ENCODE measurements at places on chromosomes 1 and 21. TPM values are rescaled to one million over a fixed set of nuclear protein-coding genes. Genes with fewer than 3 reads are reported as not detected.

- no peaks in the 10 kb centered on the region for H3K4me1 ChIP-seq
- no peaks in the 10 kb centered on the region for H3K36me3 ChIP-seq
- no peak overlapping the region for H3K4me3 ChIP-seq
- no peaks in the 10 kb centered on the region for H3K27me3 ChIP-seq
Observed at GRCh38 chr1:67468066-67468718, 38.0 kb upstream of the SERBP1 start.

GRCh38 chr1:90613371-90613770 lies 103.7 kb downstream of the BARHL2 start:
- H3K4me1 ChIP-seq, result no peaks in the 10 kb centered on the region
- no peak overlapping the region for H3K27ac ChIP-seq

- no peak overlapping the region for H3K27ac ChIP-seq
- peaks cover 12% of the 10 kb centered on the region for H3K4me1 ChIP-seq
- no peaks in the 10 kb centered on the region for H3K36me3 ChIP-seq
Observed at GRCh38 chr1:3858231-3858981, 1.1 kb downstream of the DFFB start.

DNA sequence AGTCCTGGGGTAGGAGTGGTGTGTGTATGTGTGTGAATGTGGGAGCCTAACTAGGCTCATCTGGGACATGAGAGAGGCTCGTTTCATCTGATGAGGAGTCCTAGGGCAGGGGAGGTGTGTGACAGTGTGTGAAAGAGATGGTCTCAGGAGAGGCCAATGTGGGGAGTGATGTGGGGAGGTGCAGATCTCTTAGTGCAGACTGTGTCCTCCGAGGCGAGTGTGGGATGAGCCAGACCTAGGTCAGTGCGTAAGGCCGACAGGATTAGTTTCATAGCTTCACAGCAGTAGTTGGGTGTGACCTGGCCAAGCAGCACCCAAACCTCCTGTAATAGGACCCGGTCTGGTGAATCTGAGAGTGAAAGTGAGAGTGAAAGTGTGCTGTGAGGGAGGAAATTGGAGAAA lies 94.7 kb downstream of the LIPI start:
- H3K36me3 ChIP-seq, result no peaks in the 10 kb centered on the region
- DNase-seq, result no peak
- no peaks in the 10 kb centered on the region for H3K27me3 ChIP-seq
- H3K4me1 ChIP-seq, result no peaks in the 10 kb centered on the region
- no peak overlapping the region for H3K27ac ChIP-seq
- no peak overlapping the region for H3K4me3 ChIP-seq

- H3K27me3 ChIP-seq, result no peaks in the 10 kb centered on the region
- no peaks in the 10 kb centered on the region for H3K36me3 ChIP-seq
- H3K4me3 ChIP-seq, result no peak overlapping the region
- H3K4me1 ChIP-seq, result no peaks in the 10 kb centered on the region
- peak; percentile 16 for DNase-seq
Observed at GRCh38 chr1:17186216-17186909, 18.6 kb upstream of the PADI1 start.

GRCh38 chr1:8354038-8354437 lies 36.1 kb downstream of the SLC45A1 start:
- peaks cover 12% of the 10 kb centered on the region for H3K4me1 ChIP-seq
- H3K27me3 ChIP-seq, result no peaks in the 10 kb centered on the region
- DNase-seq, result no peak
- H3K36me3 ChIP-seq, result peaks cover 54% of the 10 kb centered on the region

DNA sequence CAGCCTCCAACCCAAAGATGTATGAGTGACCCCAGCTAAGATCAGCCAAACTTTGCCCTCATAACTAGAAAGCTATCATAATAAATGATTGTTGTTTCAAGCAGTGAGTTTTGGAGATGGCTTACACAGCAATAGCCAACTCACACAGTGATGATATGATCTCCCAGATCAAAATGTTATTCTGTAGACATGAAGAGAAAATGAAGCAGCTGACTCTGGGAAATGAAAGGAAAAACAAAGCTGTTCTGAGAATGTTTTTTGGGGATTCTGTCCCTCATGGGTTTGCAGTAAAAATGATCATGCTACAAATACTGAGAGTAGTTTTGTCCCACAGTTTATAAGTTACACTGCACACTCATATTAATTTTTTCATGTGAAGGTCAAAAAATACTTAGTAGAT lies 617.8 kb downstream of the MRPL39 start:
- no peak for DNase-seq
- no peak overlapping the region for H3K27ac ChIP-seq
- H3K27me3 ChIP-seq, result no peaks in the 10 kb centered on the region
- no peaks in the 10 kb centered on the region for H3K36me3 ChIP-seq

DNA sequence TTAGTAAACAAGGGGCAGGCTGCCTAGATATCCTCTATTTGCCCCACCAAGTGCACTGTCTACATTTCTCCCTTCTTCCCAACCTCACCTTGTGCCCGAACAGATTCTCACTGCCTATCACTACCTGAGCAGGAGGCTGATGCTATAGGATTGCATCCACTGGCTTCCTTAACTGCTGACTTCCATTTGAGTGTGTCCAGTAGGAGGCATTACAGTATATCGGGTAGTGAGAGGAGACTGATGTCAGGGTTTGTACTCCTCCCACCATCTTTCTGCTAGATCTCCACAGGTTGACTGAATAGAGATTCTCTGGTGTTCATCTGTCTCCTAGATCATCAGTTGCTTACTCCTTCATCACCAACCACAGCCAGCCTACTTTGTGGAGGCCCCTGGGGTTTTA lies 796.3 kb downstream of the LRRIQ3 start:
- H3K27me3 ChIP-seq, result no peaks in the 10 kb centered on the region
- no peak for DNase-seq
- H3K4me3 ChIP-seq, result no peak overlapping the region

DNA sequence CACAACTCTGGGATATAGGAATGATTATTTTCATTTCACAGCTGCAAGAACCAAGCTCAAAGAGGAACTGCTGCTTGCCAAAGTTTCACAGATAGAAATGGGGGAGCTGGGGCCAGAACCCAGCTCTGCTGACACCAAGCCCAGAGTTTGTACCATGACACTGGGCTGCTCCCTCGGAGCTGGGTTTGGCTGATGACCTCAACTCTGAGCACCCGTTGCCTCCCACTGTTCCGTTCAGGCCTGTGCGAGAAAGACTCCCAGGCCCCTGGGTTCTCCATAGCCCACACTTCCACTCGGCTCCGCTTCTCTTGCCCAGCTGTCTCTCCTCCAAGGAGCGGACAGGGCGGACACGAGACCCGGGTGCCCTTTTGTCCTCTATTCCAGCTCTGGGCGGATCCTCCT lies 55.2 kb downstream of the NGF start:
- H3K27me3 ChIP-seq, result no peaks in the 10 kb centered on the region
- H3K4me3 ChIP-seq, result no peak overlapping the region
- peak; percentile 94 for DNase-seq
- H3K27ac ChIP-seq, result peak overlapping the region; percentile 74

- no peaks in the 10 kb centered on the region for H3K36me3 ChIP-seq
- no peak overlapping the region for H3K27ac ChIP-seq
- H3K4me3 ChIP-seq, result no peak overlapping the region
- no peaks in the 10 kb centered on the region for H3K27me3 ChIP-seq
- H3K4me1 ChIP-seq, result no peaks in the 10 kb centered on the region
Observed at GRCh38 chr21:15080526-15080925, 15.7 kb upstream of the NRIP1 start.

- no peaks in the 10 kb centered on the region for H3K36me3 ChIP-seq
Observed at GRCh38 chr1:61604261-61604660, 120.7 kb downstream of the TM2D1 start.

DNA sequence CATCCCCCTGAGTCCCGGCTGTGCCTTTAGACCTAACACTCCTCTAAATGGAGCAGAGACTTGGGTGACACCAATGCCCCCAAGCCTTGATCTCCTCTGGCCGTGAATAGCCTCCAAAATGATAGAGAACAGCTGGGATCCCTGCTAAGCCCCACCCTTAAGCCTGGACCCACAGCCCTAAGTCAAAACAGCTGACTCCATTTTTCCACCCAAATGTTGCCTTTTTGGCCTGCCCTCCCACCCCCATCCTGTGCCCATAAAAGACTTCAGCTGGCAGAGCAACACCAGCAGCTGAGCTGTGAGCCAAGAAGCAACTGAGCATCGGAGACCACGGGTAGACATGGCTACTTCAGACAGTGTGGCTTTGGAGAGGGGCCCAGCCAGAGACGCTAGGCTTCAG lies 420.8 kb downstream of the NPHP4 start:
- H3K36me3 ChIP-seq, result no peaks in the 10 kb centered on the region
- H3K27ac ChIP-seq, result no peak overlapping the region
- no peak for DNase-seq
- H3K4me3 ChIP-seq, result no peak overlapping the region
- H3K4me1 ChIP-seq, result no peaks in the 10 kb centered on the region

DNA sequence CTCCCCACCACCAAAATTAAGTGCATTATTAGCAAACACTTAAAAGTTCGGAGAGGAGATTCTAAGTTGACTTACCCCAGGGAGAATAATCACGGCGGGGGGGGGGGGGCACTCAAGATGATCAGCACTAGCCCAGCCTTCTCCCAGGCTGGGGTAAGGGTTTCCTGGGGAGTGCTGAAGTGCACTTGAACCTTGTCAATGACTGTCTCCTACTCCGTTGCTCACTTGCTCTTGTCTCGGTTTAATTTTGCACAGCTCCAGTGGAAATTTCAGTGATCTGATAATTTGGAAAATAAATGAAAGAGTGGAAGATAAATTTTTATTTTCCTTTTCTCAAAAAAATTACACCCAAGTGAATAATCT lies 59.2 kb downstream of the PBX1 start:
- no peak overlapping the region for H3K4me3 ChIP-seq
- no peaks in the 10 kb centered on the region for H3K36me3 ChIP-seq
- H3K27me3 ChIP-seq, result no peaks in the 10 kb centered on the region
- peaks cover 26% of the 10 kb centered on the region for H3K4me1 ChIP-seq
- DNase-seq, result no peak

GRCh38 chr1:31497601-31498000 lies 78.7 kb upstream of the TINAGL1 start:
- no peaks in the 10 kb centered on the region for H3K36me3 ChIP-seq
- H3K4me3 ChIP-seq, result no peak overlapping the region
- no peaks in the 10 kb centered on the region for H3K4me1 ChIP-seq

DNA sequence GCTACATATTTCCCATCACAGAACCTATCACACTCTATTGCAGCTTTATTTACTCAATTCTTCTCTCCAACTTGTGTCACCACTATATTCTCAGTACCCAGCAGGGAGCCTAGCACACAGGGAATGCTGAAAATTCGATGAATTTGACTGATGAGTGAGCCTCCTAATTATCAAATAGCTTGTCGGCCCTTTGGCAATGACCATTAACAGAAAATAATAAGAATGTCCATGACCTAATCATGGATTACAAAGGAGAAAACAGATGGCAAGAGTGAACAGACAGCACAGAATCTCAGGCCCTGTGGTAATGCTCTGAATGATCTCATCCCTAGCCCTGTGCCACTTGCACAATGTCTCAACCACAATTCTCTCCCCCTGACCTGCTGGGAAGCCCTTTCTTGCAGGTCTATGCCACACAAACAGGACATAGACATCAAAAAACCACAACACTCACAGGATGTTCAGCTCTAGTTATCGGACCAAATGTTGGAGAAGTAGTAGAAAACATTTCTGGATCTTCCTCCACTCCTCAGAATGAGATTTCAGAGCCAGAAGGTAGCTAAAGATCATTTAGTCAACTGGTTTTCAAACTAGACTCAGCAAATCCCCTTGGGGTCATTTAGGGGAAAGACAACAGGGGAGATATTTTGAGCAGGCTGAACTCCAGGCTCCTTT lies 68.4 kb downstream of the LUZP1 start:
- H3K4me3 ChIP-seq, result no peak overlapping the region
- no peaks in the 10 kb centered on the region for H3K36me3 ChIP-seq
- no peaks in the 10 kb centered on the region for H3K27me3 ChIP-seq

DNA sequence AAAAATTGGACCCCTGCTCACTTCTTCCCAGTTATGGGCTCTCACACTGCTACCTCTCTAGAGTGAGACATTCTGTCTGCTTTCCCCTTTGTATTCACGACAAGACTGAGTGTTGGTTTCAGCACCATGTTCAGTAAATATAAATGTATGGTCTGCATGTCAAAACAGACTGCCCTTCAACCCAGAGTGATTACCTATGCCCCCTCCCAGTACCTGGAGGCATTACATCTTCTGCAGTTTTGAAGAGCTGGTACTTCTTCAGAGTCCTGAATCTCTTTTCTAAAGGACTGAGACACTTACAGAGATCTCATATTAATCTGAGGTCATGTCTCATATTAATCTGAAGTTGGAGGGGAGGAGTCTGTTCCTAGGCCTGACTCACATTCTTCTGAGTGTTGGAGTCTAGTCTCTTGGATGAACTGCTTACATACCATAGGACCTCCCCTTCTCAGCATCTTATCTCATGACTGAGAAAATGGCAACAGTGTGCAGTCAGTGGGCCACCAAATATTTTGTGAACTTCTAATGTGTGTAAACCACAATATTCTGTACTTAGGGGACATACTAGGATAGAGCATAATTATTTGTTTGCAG lies 80.3 kb downstream of the RGL1 start:
- H3K27me3 ChIP-seq, result no peaks in the 10 kb centered on the region
- no peak overlapping the region for H3K4me3 ChIP-seq
- peaks cover 9% of the 10 kb centered on the region for H3K36me3 ChIP-seq

DNA sequence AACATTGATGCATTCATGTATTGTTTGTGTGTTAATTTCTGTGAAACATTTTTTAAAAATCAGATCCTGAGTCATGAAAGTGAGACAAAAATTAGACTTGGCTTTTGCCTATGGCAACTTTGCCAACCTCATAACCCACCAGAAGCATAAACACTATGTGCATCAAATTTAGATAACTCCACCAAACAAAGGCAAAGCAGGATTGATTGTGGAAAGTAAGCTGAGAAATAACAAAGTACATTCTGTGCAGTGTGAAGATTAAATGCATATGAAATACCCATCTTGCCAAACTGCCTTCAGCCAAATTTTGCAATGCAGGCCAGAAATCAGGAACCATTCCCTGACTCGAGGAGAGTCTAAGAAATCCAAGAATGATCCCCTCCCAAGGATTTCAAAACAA lies 493.4 kb downstream of the AJAP1 start:
- H3K4me1 ChIP-seq, result no peaks in the 10 kb centered on the region
- H3K36me3 ChIP-seq, result no peaks in the 10 kb centered on the region
- DNase-seq, result no peak
- no peak overlapping the region for H3K4me3 ChIP-seq

DNA sequence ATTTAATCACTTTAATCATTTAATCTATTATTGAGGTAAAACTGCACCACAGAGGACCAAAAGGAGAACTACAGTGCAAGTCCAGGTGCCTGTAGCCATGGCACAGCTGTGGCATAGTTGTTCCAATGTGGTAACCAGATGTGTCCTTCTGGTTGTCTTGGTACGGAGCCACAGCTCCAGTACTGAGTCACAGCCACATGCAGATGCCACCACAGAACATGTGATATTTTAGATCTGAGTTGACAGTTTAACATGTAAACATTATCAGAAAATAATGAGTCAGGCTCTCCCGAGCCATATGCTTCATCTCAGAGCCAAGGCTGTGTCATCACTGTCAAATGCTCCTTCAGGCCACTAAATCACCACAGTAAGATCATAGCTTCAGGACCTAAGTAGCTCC lies 56.4 kb upstream of the RGS7 start:
- no peaks in the 10 kb centered on the region for H3K4me1 ChIP-seq
- no peak for DNase-seq
- H3K27ac ChIP-seq, result no peak overlapping the region
- H3K4me3 ChIP-seq, result no peak overlapping the region
- H3K36me3 ChIP-seq, result no peaks in the 10 kb centered on the region

GRCh38 chr1:207430602-207431001 lies 23.5 kb upstream of the CR2 start:
- DNase-seq, result no peak
- H3K4me1 ChIP-seq, result no peaks in the 10 kb centered on the region
- no peaks in the 10 kb centered on the region for H3K36me3 ChIP-seq
- no peak overlapping the region for H3K4me3 ChIP-seq

Gene AIM2
- 4.6 TPM for total RNA-seq

Gene AADACL4
- total RNA-seq, result 0.16 TPM

Gene FAM3B
- total RNA-seq, result 19.4 TPM

Gene CLCA1
- total RNA-seq, result not detected

Gene CRABP2
- 15.2 TPM for total RNA-seq
